ENCODE measurements at places on chromosomes 2 and 18.

GRCh38 chr18:75864816-75865215 is 437.3 kb upstream of the SMIM21 start:
- DNase-seq = no peak

- DNase-seq = no peak
Measured at GRCh38 chr2:176109192-176109901, 2.3 kb downstream of the HOXD11 start.

- no peak for DNase-seq
Measured at GRCh38 chr2:197606180-197606579, 69.2 kb downstream of the RFTN2 start.

DNA sequence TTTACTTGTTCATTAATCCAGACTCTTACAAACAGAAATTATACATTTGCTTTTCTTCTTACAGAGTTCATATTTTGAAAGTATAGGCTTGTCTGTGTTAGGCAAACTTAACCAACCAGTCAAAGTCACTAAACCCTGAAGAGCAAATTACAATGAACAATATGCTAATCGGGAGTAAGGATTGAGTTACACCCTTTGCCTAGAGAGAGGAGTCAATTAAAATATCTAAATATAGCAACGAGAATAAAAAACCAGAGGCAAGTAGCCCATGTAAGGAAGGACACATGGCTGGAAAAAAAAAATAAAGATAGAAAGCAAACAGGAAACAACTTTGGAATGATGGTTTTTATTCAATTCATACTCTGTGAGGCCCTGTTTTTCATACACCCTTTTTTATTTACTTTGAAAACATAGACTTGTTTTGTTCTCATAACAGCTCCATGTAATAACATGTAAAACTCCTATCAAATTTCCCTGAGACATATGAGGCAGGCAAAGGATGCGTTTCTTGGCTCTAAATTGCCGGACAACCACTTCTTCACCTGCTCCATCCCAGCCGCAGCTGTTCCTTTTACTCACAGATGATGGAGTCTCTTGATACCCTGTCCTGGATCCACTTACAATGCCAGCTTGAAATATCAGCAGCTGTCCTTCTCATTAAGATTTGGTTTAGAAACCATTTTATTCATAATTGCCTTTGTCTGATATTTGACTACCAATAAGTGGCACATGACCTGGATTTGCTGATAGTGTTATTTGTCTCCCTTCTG is 767.7 kb upstream of the GCFC2 start:
- no peak for DNase-seq

GRCh38 chr2:151260573-151261230 is 961 bp downstream of the RBM43 start:
- no peak for DNase-seq

DNA sequence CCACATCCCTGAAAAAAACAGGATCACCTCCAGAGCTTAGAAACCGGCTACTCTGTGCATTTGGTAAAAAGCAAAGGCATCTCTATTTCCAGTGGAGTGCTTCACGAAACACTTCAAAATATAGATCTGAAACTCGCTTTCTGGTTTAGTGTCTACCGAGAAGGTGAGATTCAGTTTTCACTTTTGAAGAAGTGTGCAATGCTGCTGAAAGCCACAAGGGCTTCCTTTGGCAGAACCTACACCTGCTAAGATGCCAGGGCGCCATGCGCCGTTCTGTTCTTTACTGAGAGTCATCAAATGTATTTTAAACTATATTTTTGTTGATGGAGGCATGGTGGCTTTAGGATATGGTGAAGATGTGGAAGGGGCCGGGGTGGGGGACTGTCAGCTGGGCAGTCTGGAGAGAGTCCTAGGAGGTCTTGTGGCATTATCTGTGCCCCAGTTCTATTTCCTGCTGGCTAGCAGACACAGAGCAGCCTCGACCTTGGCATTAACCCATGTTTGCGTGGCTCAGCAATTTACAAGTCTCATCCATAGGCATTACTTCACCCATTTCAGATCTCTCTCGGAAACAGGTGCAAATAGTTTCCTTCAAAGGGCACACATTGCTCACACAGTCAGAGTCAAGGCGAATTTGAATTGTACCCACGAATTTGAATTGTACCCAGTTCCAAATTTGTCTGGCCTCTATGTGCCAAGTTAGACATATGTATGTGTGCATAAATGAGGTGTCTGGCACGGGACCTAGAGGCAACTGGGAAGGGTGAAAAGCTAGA is 46.7 kb upstream of the KCNF1 start:
- peak; percentile 41 for DNase-seq

GRCh38 chr2:163646687-163647086 is 89.1 kb downstream of the FIGN start:
- no peak for DNase-seq

Data from cerebellum (tissue), 4 donors.